IMR-90 (cell line): ENCODE measurements at places on chromosomes 5 and 9.

DNA sequence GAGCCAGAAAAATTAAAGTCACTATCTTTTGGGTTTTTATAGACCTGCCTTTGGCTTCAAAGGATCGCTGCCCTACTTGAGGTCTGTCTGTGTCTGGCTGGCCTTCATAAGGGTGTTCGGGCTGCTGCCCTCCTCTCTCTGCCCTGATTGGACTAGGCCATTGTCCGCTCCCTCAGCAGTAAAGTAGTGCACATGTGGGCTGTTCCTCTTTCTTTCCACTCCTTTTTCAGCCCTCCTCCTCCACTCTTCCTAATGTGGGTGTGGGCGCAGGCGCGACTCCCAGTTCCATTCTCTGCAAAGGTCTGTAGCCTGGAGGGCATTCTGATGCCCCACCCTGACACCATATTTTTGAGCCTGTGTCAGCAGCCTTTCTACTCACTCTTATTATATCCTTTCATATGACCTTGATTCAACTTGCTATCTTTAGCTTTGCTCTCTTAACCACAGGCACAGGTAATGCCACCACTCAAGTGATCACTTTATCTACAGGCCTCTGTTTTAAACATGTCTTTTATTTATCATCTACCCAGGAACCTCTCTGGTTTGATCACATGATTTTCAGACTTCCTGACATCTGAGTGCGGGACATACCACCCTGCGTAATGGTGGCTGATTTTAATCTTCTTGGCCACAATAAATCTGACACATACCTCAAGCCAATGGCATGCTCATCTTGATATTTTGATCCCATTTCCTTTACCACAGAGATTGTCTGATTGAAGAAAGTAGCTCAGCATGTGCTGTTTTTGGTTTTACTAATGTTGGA lies 144.5 kb downstream of the AOPEP start:
- peaks cover 12% of the 10 kb centered on the region for H3K4me1 ChIP-seq
- H3K27me3 ChIP-seq = no peaks in the 10 kb centered on the region
- no peak for DNase-seq
- H3K27ac ChIP-seq = no peak overlapping the region

DNA sequence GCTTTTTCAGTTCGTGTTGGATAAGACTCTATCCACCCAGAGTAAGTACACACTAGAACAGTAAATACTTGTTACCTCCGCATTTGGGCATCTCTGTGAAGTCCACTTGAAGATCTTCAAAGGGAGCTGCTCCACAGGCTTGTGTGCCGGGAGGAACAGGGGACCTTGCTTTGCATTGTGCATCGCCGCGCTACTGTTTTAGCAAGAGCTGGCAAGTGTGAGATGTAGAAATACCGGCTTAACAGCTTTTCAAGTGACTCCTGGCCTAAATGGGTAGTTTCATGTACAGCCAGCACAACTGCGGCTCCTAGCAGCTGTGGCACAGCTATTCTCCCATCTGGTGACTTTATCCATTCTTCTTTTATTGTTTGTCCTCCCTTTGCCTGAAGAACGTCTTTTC lies 8.4 kb upstream of the ZNF354C start:
- no peak overlapping the region for H3K27ac ChIP-seq
- no peak overlapping the region for H3K4me3 ChIP-seq
- H3K27me3 ChIP-seq = no peaks in the 10 kb centered on the region
- DNase-seq = no peak
- no peaks in the 10 kb centered on the region for H3K4me1 ChIP-seq
- no peaks in the 10 kb centered on the region for H3K36me3 ChIP-seq

DNA sequence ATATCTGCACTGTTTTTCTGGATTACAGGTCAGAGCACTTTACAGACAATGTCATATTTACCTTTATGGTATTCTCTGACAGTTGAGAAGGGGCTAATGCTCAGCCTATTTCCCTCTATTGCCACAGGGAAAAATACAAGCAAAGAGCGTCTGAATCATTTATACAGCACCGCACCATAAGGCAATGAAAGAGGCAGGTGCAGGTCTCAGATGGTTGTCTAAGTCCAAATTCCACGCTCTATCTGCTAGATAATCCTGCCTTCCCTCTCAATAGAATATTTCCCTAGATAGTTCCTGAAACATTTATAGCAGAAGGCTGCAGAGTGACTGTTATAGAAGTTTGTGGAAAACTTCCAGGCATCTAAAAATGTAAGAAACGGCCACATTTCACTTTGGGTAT lies 446.1 kb upstream of the CDH6 start:
- H3K27me3 ChIP-seq = no peaks in the 10 kb centered on the region; the same call in 1 of the 2 replicates
- H3K4me1 ChIP-seq = no peaks in the 10 kb centered on the region
- DNase-seq = no peak
- no peak overlapping the region for H3K27ac ChIP-seq
- H3K4me3 ChIP-seq = no peak overlapping the region
- no peaks in the 10 kb centered on the region for H3K36me3 ChIP-seq

- DNase-seq = peak; percentile 7
- H3K4me3 ChIP-seq = no peak overlapping the region
- no peaks in the 10 kb centered on the region for H3K27me3 ChIP-seq
- no peaks in the 10 kb centered on the region; the same call in none of the 2 replicates for H3K36me3 ChIP-seq
- no peaks in the 10 kb centered on the region for H3K4me1 ChIP-seq
- no peak overlapping the region for H3K27ac ChIP-seq
Observed at GRCh38 chr5:62572918-62573514, 5.6 kb upstream of the LRRC70 start.

DNA sequence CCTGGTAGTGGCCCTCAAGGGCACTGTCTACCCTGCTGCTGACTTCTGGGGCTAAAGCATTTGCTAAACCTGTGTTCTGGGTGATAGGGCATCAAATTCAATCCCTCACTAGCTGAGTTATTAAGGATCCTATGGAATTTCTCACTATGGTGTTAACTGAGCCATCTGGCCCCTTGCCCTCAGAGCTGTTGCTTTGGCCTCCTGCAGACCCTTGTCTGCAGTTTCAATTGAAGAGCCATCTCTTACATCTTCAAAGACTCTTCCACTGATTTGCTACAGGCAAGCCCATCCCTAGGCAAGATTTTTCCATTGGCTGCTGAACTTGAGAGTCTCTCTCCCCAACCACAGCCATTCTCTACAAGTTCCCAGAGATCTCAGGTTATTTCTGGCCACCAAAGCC lies 418.2 kb downstream of the ZNF608 start:
- H3K27ac ChIP-seq = no peak overlapping the region
- H3K36me3 ChIP-seq = no peaks in the 10 kb centered on the region
- H3K4me3 ChIP-seq = no peak overlapping the region
- H3K4me1 ChIP-seq = no peaks in the 10 kb centered on the region
- H3K27me3 ChIP-seq = peaks cover 6% of the 10 kb centered on the region

- no peaks in the 10 kb centered on the region for H3K36me3 ChIP-seq
- DNase-seq = peak; percentile 35
- no peak overlapping the region for H3K27ac ChIP-seq
- H3K4me1 ChIP-seq = no peaks in the 10 kb centered on the region
Observed at GRCh38 chr5:37565062-37565670, 186.0 kb downstream of the WDR70 start.

- no peaks in the 10 kb centered on the region for H3K27me3 ChIP-seq
- H3K4me1 ChIP-seq = peaks cover 3% of the 10 kb centered on the region; the same call in 1 of the 2 replicates
Observed at GRCh38 chr9:136312436-136312835, 8.5 kb upstream of the CCDC187 start.

DNA sequence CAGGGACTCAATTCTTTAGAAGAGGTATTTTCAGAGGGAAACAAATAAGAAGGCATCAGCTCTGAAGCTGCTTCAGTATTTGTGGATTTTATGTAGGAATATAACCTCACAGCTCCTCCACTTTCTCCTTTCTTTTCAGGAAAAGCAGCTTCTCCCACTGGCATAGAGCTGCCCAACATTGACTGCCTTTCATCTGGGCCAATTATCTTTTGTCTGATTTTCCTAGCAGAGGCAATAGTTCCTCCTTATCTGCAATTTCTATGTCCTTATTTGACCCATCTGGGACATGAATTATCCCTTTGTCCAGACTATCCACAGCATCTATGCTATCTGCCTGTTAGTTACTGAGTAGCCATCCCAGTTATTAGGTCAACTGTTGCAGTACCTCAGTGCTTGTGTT lies 1671.2 kb upstream of the ACO1 start:
- no peaks in the 10 kb centered on the region for H3K27me3 ChIP-seq
- no peaks in the 10 kb centered on the region for H3K36me3 ChIP-seq
- H3K4me3 ChIP-seq = no peak overlapping the region
- H3K4me1 ChIP-seq = no peaks in the 10 kb centered on the region
- DNase-seq = no peak
- H3K27ac ChIP-seq = no peak overlapping the region

- no peak overlapping the region for H3K4me3 ChIP-seq
- DNase-seq = no peak
- peaks cover 6% of the 10 kb centered on the region; the same call in 1 of the 2 replicates for H3K4me1 ChIP-seq
- no peaks in the 10 kb centered on the region for H3K36me3 ChIP-seq
- no peaks in the 10 kb centered on the region for H3K27me3 ChIP-seq
Observed at GRCh38 chr5:40606077-40606765, 73.5 kb upstream of the PTGER4 start.

GRCh38 chr9:76090909-76091308 lies 200.4 kb downstream of the PCSK5 start:
- H3K36me3 ChIP-seq = no peaks in the 10 kb centered on the region
- no peak overlapping the region for H3K27ac ChIP-seq
- no peaks in the 10 kb centered on the region for H3K27me3 ChIP-seq
- no peaks in the 10 kb centered on the region for H3K4me1 ChIP-seq

DNA sequence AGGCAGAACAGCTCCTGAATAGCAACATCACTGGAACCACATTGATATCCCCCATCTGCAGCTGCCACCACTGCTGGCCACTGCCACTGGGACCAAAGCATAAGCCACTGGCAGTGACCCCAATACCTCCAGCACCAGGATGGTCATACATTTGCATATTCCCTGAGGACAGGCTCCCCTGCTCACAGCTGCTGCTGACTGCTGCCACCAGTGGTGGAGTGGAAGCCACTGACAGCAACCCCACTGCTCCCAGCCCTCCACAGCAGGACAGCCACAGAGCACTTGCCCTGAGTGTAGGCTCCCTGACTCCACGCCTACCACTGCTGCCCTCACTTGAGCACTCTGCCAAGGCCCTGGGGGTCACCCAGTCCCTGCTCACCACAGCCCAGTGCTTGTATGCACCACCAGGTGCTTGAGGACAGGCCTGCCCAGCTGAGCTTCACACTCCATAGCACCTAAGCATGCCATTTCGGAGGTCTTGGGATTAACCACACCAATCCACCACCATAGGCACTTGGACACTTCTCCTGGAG lies 327.4 kb upstream of the RPS23 start:
- no peak for DNase-seq
- peaks cover 7% of the 10 kb centered on the region for H3K27me3 ChIP-seq
- H3K4me1 ChIP-seq = no peaks in the 10 kb centered on the region
- H3K27ac ChIP-seq = no peak overlapping the region

- no peaks in the 10 kb centered on the region for H3K4me1 ChIP-seq
- no peak overlapping the region for H3K27ac ChIP-seq
Observed at GRCh38 chr9:11558043-11558442, 945.2 kb upstream of the PTPRD start.

DNA sequence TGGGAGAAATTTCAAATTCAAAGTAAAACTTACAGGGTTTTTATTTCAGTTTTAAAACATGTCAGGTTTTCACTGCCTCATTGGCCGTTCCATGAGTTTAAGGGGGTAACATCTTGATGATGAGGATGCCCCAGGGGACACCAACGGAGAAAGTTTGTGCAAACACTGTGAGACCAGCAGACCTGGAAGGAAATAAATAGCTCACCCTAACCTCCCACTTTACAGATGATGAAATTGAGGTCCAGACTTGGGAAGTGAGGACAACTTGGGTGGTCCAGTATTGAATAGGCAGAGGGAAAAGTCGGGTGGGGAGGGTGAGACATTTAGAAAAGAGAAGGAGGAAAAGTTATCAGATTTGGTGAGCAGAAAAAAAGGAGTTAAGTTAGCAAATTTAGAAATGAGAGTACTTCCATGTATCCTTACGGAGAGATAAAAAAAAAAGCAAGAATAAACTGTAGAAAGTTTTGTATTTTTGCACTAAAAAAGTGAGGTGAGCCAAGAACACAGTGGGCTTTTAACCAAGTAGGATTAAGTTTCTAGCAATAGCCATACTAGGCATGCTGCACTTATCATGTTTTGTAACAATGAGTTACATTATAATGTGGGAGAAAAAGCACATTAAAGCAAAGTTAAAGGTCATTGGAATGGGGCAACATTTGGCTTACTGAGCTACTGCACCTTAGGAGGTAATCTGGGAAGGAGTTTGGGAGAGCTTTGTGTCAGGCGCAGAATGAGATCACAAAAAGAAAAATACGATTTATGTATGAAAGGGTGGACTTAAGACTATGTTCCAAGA lies 125.1 kb downstream of the GAS1 start:
- peak overlapping the region; percentile 64; the same call in 1 of the 2 replicates for H3K27ac ChIP-seq
- no peaks in the 10 kb centered on the region for H3K36me3 ChIP-seq
- H3K4me1 ChIP-seq = peaks cover 9% of the 10 kb centered on the region
- H3K27me3 ChIP-seq = peaks cover 8% of the 10 kb centered on the region

GRCh38 chr9:89603767-89604665 lies 796 bp upstream of the GADD45G start:
- DNase-seq = peak; percentile 11
- peaks cover 5% of the 10 kb centered on the region for H3K4me1 ChIP-seq
- no peaks in the 10 kb centered on the region for H3K36me3 ChIP-seq
- H3K4me3 ChIP-seq = no peak overlapping the region; the same call in 1 of the 2 replicates

DNA sequence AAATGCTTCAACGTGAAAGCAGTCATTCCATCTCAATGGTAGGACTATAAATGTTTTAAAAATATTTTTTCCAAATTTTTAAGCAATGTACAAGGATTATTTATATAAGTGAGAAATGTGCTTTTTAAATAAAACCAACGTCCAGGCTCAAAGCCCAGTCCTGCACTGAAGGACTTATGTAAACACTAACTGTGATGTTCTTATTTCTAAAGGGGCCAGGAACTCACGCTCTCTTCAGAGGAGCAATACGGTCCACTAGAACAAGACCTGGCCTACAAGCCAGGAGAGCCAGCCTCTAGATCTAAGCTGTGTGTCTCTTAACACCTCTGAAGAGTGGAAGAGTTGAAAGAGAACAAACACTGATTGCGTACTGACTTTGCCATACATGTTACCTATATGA lies 12.1 kb downstream of the TTLL11 start:
- H3K27me3 ChIP-seq = no peaks in the 10 kb centered on the region
- peaks cover 6% of the 10 kb centered on the region for H3K4me1 ChIP-seq
- H3K4me3 ChIP-seq = no peak overlapping the region
- peak overlapping the region; percentile 74; the same call in 1 of the 2 replicates for H3K27ac ChIP-seq
- DNase-seq = peak; percentile 84

DNA sequence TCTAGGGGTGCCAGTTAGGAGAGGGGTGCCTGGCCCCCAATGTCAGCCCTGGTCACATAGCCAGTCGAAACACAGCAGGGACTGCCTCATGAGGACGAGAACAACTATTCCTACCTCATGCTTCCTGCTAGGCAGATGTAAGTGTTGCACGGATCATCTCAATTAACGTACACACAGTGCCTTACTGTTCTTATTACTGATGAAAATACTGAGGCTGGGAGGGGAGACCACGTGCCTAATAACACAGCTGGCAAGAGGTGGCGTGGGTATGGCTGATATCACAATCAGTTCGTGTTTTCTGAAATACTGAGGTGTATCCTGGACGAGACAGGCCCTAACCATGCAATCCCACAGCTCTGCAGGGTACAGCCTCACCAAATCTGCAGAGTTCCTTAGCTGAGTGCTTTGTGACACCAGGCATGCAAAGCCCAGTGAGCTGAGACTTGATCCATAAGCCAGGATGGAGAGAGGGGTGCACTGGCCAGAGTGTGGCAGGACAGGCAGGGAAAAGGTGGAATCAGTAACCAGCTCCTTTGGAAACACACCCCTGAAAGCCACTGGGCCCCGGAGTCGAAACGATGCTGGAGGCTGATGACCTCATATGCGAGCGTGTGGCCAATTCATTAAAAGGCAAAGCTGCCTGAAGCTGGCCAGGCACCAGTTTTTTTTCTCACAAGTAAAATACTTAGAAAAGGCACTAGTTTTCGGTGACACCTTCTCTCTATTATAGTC lies 63.9 kb downstream of the PRRT1B start:
- peaks cover 3% of the 10 kb centered on the region for H3K36me3 ChIP-seq
- peak; percentile 74 for DNase-seq
- H3K4me3 ChIP-seq = no peak overlapping the region
- H3K4me1 ChIP-seq = peaks cover 35% of the 10 kb centered on the region
